ENCODE measurements at places on chromosomes 6 and 20.

DNA sequence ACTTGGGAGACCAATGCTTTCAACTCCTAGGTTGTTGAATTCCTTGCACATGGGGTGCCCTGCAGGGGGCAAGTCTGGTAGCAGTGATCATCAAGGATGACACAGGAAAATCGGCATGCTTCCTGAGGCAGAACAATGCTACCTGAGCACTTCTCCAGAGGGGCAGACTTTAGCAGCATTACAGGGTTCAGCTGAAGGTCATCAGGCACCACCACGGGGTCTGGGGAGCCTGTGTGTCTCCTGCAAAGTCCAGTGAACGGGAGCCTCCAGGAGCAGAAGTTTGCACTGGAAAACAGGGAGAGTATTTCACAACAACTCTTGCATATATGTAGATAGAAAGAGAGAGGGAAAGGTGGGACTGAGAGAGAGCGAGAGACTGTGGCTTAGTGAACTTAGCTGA, 10.2 kb downstream of the VSX1 start:
- DNase-seq: no peak

DNA sequence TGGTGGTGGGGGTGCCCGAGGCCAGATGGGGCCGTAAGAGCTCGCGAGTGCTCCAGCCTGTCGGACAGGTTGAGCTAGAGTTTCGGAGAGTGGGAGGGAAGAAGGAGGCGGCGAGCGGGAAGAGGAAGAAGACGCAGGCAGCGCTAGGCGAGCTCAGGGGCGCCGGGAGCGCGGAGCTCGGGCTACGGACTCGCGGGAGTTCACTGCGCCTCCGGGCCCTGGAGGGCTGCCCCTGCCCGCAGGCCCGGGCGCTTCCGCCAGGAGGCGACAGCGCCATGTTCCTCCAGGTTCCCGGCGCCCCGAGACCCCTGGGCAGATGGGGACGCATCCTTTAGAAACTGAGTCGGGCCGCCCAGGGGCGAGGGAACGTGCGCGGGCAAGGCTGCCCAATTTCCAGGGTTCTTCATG, 984 bp downstream of the TFAP2C start:
- peak; percentile 12 for DNase-seq

DNA sequence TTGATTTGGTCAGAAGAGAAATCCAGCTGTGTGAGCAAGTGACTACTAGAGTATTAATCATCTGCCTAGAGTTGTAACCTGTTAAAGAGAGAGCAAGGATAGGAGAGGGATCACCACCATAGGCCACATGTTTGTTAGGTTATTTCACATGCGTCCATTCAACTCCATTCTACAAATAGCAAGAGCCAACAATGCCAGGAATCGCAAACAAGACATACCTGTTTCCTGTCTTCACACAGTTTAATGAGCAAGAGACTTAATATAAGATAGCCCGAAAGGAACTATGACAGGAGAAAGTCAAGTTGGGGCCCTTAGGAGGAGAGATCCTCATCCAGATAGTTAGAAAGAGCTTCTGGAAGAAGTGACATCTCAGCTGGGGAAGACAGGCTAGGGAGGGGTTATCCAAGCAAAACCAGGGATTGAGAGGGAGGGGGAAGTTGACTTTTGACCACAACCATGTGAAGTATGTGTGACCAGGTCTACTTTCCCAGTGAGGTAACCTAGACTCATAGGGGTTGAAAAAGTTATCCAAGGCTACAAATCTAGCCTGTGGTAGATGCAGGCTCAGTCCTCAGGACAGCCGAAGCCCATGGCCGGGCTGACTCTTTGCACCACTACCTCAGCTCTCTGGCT, 147.4 kb downstream of the ALDH8A1 start:
- DNase-seq: no peak

DNA sequence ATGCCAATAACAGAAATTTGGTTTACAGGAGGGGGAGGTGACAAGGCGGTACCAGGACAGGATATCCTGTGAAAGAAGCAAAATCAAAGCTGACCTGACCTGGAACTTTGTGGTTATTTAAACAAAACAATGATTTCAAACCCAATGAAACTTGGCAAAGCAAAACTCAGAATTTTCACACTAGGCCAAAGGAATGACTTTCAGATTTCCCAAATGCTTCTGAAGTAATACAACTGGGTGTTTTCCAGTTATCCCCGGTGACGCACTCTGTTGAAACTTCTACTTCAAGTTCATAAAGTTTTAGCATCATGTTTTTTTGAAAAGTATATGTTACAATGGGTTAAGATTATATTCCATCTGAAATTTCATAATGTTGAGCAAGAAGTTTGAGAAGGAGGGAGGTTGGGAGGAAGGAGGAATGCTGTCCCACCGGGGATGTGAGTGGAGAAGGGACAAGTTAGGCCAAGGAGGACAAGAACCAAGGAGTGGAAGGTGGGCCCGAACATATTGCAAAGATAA, 78.1 kb upstream of the TRAF3IP2 start:
- no peak for DNase-seq

DNA sequence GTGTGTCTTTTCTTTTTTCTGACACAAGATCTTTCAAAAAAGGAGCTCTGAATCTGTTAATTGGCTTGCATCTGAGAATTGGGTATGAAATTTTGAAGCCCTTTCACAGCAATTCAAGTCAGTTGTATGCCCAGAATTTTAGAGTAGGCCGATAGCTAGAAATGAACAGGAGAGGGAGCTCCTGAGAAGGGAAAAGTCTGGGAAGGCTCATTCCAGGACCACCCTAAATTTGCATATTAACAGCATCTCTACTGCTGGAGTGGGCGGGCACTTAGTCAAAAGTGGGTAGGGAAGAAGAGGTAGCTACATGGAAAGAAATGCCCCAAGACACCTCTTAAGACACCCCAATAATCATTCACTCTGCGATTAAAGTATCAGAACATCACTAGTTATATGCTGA, 928.3 kb downstream of the TBC1D32 start:
- no peak for DNase-seq

DNA sequence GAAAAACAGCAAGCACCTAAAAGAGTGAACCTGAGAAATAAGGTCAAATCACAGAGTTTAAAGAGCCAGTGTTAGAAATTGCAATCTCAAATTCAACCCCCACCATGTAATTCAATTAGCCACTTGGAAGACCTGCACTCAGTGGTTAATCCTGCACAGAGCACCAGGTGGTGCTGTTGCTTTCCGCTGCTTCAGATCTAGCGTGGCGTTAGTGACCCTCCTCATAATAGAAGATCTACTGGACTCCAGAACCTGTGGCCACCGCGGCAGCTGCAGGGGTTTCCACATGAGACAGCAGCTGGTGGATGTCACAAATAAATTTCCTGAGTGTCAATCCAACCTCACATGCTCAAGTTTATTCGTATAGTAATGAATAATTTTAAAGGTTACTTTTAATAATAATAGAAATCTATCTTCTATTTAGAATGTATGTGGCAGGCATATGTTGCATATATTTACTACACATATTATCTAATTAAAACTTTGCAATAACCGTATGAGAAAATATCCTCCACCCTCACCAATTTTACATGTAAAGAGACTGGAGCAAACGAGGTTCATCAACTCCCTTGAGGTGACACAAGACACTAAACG, 84.4 kb downstream of the SYNE1 start:
- peak; percentile 29 for DNase-seq

- DNase-seq: no peak
These were observed 243.5 kb upstream of the HS3ST5 start for GRCh38 chr6:114586298-114586697.

GRCh38 chr6:111201764-111202163, 114.5 kb downstream of the SLC16A10 start:
- no peak for DNase-seq

DNA sequence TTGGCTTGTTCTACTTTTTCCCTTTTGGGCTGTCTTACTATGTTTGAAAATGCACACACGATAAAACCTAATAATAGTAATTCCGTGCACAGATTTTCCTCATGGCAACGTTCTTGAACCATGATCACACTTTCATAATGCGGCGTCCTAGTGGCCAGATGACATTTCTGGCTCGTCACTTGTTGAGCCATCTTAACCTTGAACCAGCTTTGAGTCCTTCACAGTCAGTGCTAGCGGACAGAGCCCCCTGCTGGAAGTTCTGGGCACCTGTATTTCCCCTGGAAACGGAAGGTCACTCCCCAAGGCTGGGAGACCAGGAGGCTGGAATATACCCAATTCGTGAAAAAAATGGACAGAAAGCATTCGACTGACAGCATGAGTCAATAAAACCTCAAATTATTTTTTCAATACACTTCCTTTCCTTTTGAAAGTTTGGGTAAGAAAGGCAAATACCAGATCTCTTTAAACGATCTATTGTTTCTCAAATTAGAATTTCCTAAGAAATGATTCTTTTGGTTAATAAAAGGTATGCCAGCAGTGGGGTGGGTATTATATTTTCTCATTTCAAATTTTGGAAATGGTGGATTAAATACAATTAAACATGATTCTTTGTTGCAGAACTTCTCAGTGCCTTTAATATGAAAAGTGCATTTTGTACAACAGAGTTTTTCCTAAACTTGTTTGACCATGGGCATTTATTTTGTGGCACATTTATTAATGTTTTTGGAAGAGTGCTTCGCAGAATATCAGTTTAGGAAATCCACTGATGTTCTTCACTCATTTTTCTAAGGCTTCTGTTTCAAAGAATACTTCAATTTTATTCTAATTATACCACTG, 542.3 kb downstream of the QKI start:
- DNase-seq: peak; percentile 79

GRCh38 chr6:27479319-27480182, 6.6 kb upstream of the ZNF184 start:
- DNase-seq: peak; percentile 86

DNA sequence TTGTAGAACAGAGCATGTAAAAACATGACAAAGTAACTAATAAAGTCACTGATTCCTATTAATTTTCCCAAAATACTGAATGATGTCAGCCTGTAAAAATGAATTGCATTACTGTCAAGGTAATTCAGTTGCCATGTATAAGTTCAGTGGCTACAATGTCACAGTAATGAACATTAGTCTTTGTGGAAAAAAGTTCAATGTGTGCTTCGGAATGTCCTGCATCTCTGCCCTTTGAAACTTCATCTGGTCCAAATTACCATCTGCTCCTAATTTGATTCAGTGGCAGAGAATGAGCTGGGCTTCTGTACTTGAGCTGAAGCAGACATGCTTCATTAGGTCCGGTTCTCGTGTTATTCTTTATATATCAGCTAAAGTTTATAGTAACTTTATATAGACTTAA, 567.4 kb downstream of the COL12A1 start:
- DNase-seq: no peak

- DNase-seq: no peak
These were observed 66.1 kb upstream of the GLP1R start for GRCh38 chr6:38982470-38982869.

DNA sequence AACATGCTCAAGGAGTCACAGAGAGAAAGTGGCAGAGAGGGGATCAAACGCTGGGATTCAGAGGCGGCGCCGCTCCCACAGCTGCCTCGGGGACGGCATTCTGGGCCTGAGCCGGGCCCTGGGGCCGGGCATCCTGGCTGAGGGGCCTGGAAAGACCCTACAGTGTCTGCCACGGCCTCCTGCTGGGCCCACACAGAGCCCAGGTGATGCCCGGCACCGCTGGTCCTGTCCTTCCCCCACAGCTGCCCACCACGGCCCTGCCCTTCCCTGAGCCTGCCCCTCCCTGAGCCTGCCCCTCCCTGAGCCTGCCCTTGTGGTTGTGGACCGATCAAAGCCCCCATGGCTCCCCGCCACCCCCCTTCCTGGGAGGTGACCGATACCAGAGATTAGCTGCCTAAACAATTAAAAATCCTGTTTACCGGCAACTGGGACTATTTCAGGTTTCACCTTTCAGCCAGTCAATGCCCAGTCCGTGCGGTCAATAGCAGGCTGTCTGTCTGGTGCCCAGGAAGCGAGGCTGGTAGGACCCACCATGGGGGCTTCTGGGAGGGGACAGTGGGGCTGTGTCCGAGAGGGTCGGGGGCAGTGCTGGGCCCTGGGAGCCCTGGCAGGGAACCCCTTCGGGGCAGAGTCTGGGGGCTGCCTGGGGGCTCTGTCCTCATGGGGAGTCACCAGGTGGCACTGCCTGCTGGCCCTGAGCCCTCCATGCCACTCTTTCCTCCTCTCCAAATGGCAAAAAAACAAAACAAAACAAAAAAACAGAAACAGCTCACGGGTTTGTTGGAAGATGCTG, 55.4 kb upstream of the GATA5 start:
- no peak for DNase-seq
